ENCODE measurements at places on chromosomes 13 and 19.

GRCh38 chr19:38727306-38727867 is 16.9 kb downstream of the CAPN12 start:
- DNase-seq = no peak

- no peak for DNase-seq
Measured at GRCh38 chr19:33564836-33565338, 43.3 kb upstream of the PEPD start.

- peak; percentile 58 for DNase-seq
Measured at GRCh38 chr19:41302624-41303351, 7.2 kb upstream of the CCDC97 start.

GRCh38 chr13:78758549-78758948 is 99.6 kb upstream of the OBI1 start:
- no peak for DNase-seq

- DNase-seq = no peak
Measured at GRCh38 chr13:72462166-72462565, 265.3 kb downstream of the MZT1 start.

- DNase-seq = peak; percentile 5
Measured at GRCh38 chr19:38741670-38742069, 2.6 kb downstream of the CAPN12 start.

- no peak for DNase-seq
Measured at GRCh38 chr13:74258961-74259360, 124.8 kb upstream of the KLF12 start.

GRCh38 chr13:84563611-84564010 is 681.3 kb upstream of the SLITRK1 start:
- no peak for DNase-seq

- no peak for DNase-seq
Measured at GRCh38 chr19:31597616-31598015, 248.4 kb upstream of the TSHZ3 start.

DNA sequence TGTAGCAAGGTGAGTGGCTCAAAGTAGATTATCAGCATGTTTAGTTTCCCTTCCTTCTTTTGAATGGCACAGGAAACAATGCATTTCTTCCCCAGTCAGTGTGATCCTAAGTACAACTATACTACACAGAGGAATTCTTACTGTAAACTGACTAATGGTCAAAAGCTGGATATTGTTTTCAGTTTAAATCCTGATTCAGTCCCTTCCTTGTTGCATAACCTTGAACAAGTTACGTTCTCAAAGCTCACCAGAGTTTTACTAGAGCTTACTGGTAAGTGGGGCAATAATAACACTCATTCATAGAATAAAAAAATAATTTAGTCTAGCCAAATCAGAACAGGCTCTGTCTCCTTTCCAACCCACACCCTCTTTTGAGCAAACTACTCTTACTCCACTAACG is 180.1 kb downstream of the POSTN start:
- DNase-seq = no peak

- DNase-seq = no peak
Measured at GRCh38 chr19:291006-291521, at the start of gene PLPP2. Gene PLPP2 (minus strand): TSS chr19:291403. CDS start chr19:291336, 67 bp downstream.

DNA sequence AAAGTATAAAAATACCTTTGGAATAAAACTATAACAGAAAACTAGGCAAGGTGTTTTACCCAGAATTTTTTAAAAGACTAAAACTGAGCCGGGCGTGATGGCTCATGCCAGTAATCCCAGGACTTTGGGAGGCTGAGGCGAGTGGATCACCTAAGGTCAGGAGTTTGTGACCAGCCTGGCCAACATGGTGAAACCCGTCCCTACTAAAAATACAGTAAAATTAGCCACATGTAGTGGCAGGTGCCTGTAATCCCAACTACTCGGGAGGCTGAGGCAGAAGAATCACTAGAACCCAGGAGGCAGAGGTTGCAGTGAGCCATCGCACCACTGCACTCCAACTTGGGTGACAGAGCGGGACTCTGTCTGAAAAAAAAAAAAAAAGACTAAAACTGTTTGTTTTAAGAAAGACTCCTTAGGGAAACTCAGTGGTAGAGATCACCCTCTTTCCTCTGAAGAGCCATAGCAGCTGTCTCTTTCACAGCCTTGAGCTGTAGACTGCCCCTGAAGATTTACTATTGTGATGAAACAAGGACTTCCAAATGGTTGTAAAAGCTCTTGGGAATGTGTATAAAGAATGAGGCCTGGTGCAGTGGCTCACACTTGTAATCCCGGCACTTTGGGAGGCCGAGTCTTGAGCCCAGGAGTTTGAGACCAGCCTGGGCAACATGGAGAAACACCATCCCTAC is 14.7 kb upstream of the KCTD4 start:
- DNase-seq = no peak

DNA sequence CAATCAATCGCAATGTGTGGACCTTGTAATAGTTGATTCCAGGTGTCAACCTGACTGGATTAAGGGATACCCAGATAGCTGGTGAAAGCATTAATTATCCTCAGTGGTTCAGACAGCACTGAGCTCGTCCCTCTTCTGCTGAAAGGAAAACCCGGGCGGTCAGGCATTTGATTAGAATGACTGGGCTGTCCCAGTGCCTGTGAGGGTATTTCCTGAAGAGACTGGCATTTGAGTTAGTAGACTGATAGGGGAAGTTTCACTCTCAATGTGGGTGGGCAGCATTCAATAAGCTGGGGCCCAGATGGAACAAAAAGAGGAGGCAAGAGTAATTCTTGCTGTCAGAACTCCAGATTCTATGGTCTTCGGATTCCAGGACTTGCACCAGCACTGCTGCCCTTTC is 31.9 kb downstream of the KPNA3 start:
- no peak for DNase-seq

DNA sequence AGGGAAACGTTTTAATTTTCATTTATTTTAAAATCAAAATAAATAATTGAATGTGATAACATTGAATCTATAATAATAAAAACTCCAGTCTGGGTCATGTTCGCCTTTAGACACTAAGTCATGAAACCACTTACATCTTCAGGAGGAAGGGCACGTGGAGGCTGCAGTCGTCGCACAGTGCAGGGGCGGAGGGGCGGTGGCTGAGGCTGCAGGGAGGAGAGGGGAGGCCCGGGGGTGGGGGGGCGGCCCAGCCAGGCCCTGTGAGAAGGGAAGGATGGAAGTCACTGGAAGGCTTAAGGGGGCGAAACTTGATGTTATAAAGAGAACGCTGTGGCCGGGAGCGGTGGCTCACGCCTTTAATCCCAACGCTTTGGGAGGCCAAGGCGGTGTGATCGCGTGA is 14.9 kb upstream of the LATS2 start:
- DNase-seq = no peak

GRCh38 chr19:32337084-32337808 is 8.2 kb upstream of the ZNF507 start:
- DNase-seq = no peak

DNA sequence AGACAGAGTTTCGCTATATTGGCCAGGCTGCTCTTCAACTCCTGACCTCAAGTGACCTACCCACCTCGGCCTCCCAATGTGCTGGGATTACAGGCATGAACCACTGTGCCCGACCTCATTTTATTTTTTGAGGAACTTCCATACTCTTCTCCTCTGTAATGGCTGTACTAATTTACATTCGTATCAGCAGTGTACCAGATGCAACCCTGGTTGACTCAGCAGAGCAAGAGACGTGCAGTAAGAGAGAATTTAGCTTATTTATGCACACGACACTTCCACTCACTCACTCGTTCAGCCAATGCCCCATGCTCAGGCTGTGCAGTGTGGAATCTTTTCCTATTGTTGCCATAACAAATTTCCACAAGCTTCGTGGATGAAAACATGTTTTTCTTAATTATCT is 6.9 kb downstream of the KIR3DL3 start:
- DNase-seq = no peak

DNA sequence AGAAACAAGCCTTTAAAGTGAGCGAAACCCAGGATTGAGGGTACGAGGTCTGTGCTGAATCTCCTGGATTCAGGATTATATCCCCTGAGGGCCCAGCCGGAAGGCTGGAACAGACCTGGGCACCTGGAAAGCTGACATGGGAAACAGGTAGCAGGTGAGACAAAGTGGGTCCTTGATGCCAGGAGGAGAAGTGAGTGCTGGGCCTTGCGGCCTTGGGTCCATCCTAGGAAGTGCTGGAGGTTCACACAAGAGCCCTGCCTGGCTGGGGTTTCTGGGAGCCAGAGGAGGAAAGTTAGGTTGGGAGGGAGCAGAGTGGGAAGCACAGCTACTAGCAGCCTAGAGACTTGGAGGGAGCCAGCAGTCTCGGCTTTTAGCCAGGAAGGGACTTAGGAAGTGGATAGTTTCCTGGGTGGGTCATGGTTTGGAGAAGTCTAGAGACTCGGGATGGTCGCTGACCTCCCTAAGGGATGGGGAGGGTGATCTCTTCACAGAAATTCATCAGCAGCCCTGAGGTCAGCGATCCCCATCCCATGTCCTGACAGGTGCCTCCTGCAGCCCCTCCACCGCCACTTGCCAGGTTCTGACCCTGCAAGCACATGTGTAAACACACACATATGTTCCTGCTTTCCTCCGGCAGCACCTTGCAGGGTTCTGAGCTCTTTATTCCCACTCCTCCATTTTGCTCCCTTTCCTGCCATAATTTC is 29.4 kb upstream of the ZNF492 start:
- no peak for DNase-seq

GRCh38 chr19:49896863-49897621 is at the start of gene IL4I1:
Gene IL4I1 (minus strand): TSS chr19:49896887. CDS start chr19:49896160, 727 bp downstream.
- peak; percentile 70 for DNase-seq

DNA sequence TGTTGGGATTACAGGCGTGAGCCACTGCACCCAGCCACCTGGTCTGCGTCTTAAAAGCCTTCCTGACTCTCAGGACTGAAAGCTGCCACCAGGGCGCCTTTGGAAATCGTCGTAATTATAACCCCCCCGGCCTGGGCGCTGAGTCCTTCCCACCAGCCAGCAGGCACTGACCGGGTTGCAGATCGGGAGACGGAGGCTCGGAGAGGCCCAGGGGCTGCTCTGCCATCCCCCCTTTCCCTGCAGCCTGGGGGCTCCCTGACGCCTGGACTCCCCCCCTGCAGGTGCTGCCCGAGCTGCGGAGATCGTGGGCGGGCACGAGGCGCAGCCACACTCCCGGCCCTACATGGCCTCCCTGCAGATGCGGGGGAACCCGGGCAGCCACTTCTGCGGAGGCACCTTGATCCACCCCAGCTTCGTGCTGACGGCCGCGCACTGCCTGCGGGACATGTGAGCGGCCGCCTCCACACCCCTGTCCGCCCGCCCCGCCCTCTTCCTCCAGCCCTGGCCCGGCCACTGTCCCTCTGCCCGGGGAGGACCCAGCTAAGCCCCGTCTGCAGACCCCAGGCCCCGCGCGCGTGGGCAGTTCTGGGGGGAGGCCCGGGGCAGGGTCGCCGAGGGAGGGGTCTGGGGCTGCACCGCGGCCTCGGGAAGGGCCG is 2.5 kb downstream of the PRTN3 start:
- DNase-seq = no peak

DNA sequence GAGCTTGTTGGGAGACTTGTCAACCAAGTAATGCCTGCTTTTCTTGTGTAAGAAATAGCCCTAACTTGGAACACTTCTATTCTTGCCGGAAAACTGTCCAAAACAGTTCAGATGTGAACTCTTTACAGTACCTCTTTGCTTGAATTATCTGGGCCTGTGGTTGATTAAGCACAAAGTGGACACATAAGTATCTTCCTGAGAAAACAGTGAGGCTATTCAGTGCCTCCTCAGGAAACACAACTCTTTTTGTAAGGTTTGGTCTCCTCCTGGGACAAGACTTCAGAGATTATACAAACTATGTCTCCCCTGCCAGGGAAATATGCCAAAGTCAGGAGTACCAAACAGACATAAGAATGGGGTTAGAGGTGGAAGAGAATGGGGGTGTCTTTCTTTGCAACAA is 127.7 kb downstream of the LACC1 start:
- DNase-seq = no peak

- no peak for DNase-seq
Measured at GRCh38 chr19:35609851-35610353, 2.6 kb upstream of the HAUS5 start.

- DNase-seq = no peak
Measured at GRCh38 chr13:98201984-98202383, 24.9 kb upstream of the RNF113B start.

DNA sequence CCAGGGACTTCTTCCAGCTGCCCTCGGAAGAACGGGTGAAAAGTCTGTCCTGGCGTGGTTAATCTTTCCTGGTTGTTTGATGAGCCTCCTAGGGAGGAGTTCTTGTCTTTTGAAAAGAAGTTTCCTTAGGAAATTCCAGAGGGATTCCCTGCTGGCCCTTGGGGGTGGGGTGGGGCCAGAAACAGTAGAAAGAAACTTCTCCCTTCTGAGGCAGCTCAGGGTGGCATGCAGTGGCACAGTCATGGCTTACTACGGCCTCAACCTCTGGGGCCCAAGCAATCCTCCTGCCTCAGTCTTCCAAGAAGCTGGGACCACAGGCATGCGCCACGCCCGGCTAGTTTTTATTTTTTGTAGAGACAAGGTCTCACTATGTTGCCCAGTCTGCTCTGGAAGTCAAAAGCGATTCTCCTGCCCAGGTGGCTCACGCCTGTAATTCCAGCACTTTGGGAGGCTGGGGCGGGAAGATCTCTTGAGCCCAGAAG is 1.5 kb downstream of the ZNF101 start:
- DNase-seq = no peak

GRCh38 chr13:34357435-34358232 is 539.7 kb downstream of the RFC3 start:
- DNase-seq = no peak

GRCh38 chr13:112465251-112466131 is 89.3 kb downstream of the SPACA7 start:
- DNase-seq = no peak

DNA sequence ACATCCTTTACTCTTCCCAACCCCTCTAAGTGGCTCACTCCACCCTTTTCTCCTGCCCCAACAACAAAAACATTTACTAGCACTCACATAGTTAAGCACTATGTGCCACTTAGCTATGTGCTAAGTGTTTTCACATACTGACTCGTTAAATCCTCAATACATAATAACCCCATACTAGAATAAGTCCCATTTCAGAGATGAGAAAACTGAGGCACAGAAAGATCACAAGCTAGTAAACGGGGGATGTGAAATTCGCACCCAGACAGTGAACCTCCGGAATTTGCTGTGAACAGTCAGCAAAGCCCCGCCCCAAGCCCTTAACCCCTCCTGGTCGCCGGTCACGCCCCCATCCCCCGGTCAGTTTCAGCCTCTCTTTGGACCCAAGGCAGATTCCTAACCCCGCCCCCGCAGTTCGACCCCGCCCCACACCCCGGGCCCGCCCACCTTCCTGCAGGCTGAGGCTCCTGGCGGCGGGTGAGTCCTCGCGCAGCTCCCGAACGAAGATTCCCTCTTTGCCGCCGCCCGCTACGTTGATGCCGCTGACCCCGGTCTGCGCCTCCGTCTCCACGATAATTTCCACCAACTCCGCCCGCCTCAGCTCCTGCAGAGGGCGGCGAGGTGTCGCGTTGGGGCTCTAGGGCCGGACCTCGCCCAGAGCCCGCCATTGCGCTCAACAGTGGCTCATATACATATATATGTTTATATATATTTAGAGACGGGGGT is 9.8 kb downstream of the PRX start:
- peak; percentile 92 for DNase-seq
